ENCODE measurements at places on chromosomes 1 and 21.

- no peak for DNase-seq
These were observed 10.2 kb downstream of the NFYC start for GRCh38 chr1:40701684-40702083.

DNA sequence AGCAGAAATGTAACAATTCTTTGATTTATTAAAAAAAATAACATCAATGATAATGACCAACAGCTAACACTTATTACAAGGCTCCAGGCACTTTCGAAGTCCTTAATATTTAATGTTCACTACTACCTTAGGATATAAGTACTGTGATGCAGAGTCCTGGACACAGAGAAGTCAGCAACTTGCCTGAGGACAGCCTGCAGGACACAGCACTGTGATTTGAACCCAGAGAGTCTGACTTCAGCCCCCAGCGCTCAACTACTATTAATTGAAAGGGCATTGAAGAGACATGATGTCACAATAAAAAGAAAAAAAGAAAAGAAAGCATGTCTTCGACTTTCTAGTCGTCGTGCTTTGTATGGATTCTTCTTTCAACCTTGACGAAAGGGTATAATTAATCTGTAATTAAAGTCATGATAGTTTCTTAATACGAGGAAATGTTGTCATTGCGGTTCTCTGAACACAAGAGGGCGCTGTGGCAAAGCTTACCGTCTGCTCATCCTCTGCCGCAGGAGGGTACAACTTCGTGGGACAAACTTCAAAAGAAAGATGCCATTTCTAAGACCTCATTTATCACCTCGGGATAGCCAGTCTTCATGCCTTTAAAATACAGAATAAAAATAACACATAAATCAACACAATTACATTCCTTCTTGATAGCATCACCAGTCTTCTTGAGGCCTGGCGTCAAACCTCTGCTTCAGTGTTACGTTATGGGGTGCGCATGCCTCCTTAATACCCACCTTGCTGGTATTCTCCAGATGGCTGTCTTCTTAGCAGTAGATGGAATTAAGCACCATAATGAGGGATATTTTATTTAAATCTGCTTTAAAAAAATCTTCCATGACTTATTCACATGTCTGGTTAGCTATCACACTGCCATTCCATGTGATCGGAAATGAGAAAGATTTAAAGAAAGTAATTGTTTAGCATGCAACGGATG, 240.1 kb downstream of the DISC1 start:
- DNase-seq, result peak; percentile 43

DNA sequence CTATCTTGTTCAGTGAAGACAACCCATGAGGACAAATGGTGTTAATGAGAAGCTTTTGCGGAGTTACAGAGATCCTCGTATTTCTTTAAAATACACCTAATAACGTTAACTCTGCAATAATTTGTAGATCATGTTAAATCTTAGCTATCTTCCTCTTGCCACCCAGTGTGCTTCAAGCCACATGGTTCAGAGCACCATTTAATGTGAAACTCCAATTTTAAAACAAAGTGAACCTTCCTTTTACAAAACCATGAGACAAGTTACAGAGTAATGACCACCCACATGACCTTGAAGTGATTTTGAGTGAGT, 1.7 kb upstream of the KCNE2 start:
- DNase-seq, result no peak

- DNase-seq, result no peak
These were observed 21.3 kb upstream of the SARS1 start for GRCh38 chr1:109192433-109192832.

GRCh38 chr21:41008974-41009373, 159.0 kb upstream of the BACE2 start:
- no peak for DNase-seq

- DNase-seq, result peak; percentile 18
These were observed 18.8 kb upstream of the DYNLT5 start for GRCh38 chr1:66733348-66734017.

DNA sequence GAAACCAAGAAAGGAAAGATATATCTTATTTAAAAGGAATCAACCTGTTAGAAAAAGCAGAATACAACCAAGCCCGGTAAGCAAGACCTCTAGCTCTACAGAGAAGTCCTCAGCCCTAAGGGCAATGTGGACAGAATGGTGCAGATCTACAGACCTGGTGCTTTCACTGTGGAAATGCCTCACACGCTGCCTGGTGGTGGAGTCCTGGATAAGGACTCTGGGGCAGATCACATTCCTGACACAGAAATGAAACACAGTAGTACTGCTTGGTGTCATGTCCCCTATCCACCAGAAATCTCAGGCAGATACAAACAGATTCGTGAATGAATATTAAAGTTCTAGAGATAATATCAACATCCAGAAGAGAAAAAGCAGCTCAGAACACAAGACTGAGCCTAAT, 6.8 kb downstream of the CNN3 start:
- no peak for DNase-seq

All from renal cortical epithelial cell (primary cell).